ENCODE measurements at places on chromosomes 11 and 22.

- no peak for DNase-seq
Observed at GRCh38 chr11:68081691-68082090, 39.5 kb downstream of the CHKA start.

- DNase-seq = peak; percentile 61
Observed at GRCh38 chr11:830295-831117, 2.2 kb upstream of the CD151 start.

DNA sequence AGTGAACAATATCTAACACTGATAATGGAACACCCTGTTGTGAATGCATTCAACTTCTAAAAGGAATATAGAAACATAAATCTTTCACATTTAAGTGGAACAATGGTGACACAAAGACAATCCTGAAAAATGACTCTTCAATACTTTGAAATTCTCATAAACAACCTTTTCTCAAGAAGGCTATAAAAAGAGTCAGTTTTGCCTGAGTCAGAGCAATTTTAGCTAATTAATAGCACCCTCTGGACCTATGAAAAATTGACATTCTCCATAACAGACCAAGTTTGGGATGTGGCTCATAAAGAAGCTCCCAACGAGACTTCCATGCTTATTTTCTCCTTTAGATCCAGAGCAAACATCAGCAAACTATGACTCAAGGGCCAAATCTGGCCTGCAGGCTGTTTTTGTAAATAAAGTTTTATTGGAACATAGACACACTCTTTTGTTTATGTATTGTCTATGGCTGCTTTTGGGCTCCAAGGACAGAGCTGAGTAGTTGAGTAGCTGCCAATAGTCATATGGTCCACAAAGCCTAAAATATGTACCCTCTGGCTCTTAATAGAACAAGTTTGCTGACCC lies 108.0 kb downstream of the MAML2 start:
- DNase-seq = no peak

DNA sequence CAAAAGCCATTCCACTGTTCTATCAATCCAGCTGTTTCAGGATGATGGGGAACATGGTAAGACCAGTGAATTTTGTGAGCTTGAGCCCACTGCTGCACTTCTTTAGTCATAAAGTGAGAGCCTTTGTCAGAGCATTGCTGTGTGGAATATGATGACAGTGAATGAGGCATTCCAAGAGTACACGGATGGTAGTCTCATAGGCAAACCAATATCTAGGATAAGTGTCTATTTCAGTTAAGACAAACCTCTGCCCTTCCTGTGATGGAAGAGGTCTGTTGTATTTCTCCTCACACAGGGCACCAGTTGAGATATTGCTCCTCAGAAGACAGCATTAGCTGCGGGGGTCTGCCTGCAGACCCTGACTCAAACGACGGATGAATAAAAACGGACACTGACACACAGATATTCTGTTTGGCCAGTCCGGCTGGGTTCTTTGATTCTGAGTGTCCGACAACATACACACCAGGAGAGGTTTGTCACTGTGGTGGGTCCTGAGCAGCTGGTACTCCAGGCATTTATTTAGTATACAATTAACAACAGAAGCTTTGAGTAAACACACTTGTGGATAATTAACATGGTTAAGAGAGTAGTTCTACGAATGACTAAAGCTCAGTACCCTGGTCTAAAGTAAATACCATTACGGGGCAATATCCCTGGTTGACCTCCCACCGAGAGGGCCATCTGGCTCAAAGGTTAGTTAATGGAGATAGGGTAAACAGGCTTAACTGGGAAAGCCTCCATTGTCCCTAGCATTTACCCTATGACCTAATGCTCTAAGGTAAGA lies 121.7 kb downstream of the ZNF280B start:
- no peak for DNase-seq

GRCh38 chr11:10674440-10674855 lies 19.1 kb downstream of the IRAG1 start:
- no peak for DNase-seq

DNA sequence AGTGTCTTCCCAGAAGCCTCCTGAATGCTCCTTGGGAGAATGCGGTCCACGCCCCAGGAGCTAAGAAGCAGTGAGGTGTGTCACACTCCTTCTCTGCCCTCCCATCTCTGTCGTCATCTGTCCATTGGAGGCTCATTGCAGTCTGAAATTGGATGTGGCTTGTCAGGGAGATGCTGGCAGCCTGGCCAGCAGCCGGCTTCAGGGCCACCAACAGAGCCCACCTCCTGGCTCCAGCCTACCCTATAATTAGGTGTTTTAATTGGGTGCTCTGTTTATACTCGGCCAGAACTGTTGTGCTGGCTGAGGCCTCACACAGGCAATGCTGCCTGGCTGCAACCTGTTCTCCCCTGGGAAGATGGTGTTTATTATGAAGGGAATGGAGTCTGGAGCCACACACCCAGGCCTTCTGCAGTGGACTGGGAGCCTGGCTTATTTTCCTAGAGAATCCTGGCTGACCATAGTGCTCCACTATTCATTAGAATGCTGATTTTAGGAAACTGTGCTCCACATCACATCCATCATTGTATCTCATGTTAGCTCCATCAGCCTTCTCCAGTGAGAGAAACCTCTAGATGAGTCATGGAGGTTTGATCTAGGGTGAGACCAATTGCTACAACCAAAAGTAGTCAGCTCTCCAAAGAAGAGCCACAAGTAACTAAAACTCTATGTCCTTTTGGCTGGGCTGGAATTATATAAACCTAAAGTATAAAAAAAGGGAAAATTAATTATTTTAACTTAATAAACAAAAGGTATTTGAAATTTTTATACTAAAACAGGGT lies 86.8 kb upstream of the CRTAM start:
- no peak for DNase-seq

DNA sequence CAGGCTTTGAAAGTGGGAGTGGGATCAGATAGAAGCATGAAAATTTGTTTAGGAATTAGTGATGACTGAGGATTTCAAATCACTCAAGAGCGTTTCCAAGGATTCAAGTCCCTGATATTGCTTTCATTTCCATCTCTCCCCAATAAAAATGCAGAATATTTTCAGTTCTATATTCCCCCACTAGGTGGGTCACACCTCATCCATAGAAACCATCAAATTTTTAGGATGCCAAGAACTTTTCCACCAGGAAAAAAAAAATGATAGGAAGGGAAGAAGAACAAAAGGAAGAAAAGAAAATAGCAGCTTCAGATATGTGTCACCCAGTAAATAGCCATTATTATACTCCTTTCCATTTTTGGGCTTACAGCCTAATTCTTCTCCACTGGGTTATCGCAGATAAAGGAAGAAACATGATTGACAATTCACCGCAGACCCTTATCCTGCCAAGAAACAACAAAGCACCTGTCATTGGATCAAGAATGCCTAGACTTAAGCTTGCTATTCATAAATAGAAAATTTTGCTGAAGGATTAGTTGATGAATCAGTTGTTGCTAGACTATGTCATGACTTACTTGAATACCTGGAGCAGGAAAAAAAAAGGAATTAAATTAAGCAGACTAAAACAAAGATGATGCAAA lies 30.3 kb upstream of the OR10D3 start:
- DNase-seq = no peak

GRCh38 chr11:94455861-94456260 lies 37.8 kb downstream of the MRE11 start:
- no peak for DNase-seq

- no peak for DNase-seq
Observed at GRCh38 chr11:121367001-121367843, 74.7 kb downstream of the SC5D start.

DNA sequence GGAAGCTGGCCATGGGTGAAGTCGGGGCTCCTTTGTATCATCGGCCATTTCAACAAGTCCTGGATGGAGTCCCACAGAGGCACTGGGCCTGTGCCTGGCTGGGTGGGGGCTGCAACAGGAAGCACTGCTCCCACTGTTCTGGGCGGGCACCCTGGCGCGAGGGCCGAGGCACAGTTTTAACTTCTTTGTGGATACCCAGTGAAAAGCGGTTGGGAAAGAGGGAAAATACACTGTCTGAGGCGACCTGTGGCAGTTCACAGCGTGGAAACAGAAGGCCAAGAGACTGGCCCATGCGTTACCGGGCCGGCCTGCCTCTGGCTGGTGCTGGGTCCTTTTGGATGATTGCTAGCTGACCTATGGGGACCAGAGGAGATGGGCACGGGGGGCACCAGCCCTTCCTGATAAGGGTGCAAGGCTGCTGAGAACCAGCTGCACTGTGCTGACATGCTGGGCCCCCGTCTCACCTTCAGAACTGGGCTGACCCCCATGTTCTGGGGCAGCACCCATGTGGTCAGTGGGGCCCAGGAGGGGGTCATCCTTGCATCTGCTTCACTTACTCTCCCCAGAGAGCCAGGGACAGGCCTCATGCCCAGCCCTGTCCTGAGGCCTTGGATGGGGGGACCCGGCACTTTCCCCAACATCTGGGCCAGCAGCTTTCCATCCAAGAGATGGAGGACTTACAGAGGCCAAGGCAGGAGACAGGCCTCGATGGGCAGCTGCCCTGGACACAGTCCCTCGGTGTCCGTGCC lies 4.2 kb downstream of the OVOL1 start:
- no peak for DNase-seq

- no peak for DNase-seq
Observed at GRCh38 chr11:12824281-12825041, 150.2 kb downstream of the TEAD1 start.

GRCh38 chr11:106706355-106706754 lies 311.9 kb downstream of the GUCY1A2 start:
- no peak for DNase-seq

- no peak for DNase-seq
Observed at GRCh38 chr11:17421781-17422180, 33.3 kb upstream of the KCNJ11 start.

DNA sequence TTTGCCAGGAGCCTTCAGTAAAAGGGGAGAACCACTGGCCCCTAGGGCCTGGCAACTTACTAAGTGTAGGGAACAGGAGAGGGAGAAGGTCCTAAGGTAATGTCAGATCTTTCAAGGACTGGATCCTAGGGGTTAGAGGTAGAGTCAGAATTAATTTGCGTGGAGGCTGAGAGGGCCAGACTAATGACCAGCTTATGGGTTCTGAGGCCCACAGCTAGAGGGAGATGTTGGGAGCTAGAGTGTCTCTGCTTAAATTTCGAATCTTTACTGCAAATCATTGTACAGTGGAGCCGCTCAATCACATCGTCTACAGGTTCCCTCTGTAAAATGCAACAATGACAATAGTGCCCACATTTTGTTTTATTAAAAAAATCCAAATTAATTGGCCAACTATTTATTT lies 31.4 kb downstream of the CLMP start:
- no peak for DNase-seq

- DNase-seq = no peak
Observed at GRCh38 chr11:12321217-12321937, 56.0 kb upstream of the PARVA start.

DNA sequence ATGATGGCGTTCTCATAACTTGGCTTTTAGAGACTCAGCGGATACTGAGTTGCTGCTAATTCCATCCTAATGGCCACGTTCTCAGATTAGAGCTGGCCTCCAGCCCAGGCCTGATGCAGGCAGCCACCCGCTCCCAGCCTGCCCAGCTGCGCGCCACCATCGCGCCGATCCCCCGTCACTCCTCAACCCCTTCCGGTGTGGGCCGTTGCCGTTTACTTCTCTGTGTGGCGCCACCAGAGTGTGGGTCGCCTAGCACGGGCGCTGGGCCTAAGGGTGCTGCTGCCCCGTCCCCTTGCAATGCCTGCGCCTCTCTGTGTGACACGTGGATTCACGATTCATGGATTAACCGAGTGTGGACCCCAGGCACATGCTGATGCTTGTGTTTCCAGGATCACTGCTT lies 1116.0 kb downstream of the BRD1 start:
- no peak for DNase-seq

DNA sequence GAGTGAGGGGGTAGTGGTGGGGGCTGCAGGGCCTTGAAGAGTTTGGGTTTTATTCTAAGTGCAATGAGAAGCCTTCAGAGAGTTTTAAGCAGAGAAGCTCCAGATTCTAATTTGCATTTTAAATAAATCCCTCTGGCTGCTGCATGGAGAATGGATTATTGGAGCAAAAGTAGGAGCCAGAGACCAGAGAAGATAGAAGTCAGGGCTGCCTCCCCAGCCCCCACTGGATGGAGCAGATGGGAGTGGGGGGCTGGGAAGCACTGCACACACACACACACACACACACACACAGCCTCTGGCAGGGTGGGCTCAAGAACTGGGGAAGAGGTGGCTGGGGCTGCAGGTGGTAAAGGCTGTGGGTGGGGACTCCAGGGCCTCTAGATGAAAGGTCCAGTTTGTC lies 75.6 kb downstream of the TSPAN18 start:
- DNase-seq = no peak

GRCh38 chr22:24791362-24791761 lies 14.6 kb upstream of the SGSM1 start:
- DNase-seq = no peak

- no peak for DNase-seq
Observed at GRCh38 chr11:512761-513595, 5.9 kb upstream of the RNH1 start.

All from stimulated activated CD4-positive, alpha-beta T cell treated with anti-CD3 and anti-CD28 coated beads, Interleukin-4, amount 100 ng/mL, for 1 hour (primary cell).